ENCODE measurements at places on chromosomes 2 and 18. TPM values are rescaled to one million over a fixed set of nuclear protein-coding genes. Genes with fewer than 3 reads are reported as not detected.
A peak's percentile ranks its signal among the peaks of the same experiment; 100 is the strongest.

DNA sequence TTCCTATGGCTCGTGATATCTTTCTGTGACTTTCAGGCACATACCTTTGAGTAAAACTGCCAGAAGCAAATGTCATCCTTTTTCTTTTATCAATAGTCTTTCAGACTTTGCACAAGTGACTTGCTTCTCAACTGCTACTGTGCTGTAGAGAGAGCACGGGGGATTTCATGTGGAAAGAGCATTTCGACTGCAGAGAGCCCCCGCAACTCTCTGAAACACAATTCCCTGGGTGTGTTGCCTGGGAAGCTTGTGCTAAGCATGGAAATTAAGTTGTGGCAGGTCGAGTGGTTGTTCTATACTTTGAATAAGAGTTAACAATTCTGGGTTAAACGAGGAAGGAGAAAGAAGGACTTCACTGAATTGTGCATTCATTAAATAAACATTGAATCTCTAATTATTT is 659.1 kb downstream of the TDRD15 start:
- no peaks in the 10 kb centered on the region for H3K36me3 ChIP-seq
- no peak overlapping the region for H3K27ac ChIP-seq
- no peak overlapping the region for H3K4me3 ChIP-seq
- no peak for DNase-seq

GRCh38 chr2:120672526-120673204 is 63.0 kb upstream of the GLI2 start:
- peaks cover 7% of the 10 kb centered on the region for H3K4me1 ChIP-seq
- no peak overlapping the region for H3K4me3 ChIP-seq
- H3K36me3 ChIP-seq = no peaks in the 10 kb centered on the region
- peaks cover 5% of the 10 kb centered on the region for H3K27me3 ChIP-seq
- DNase-seq = no peak

- H3K27ac ChIP-seq = no peak overlapping the region
- peak; percentile 19 for DNase-seq
- H3K27me3 ChIP-seq = no peaks in the 10 kb centered on the region
- H3K4me3 ChIP-seq = no peak overlapping the region
- H3K36me3 ChIP-seq = no peaks in the 10 kb centered on the region
Observed at GRCh38 chr18:10923551-10924070, 225.8 kb downstream of the PIEZO2 start.

- H3K36me3 ChIP-seq = no peaks in the 10 kb centered on the region
- peak overlapping the region; percentile 60 for H3K27ac ChIP-seq
- peak; percentile 54 for DNase-seq
- peaks cover 13% of the 10 kb centered on the region for H3K4me1 ChIP-seq
Observed at GRCh38 chr2:38765551-38765950, 12.5 kb upstream of the GEMIN6 start.

DNA sequence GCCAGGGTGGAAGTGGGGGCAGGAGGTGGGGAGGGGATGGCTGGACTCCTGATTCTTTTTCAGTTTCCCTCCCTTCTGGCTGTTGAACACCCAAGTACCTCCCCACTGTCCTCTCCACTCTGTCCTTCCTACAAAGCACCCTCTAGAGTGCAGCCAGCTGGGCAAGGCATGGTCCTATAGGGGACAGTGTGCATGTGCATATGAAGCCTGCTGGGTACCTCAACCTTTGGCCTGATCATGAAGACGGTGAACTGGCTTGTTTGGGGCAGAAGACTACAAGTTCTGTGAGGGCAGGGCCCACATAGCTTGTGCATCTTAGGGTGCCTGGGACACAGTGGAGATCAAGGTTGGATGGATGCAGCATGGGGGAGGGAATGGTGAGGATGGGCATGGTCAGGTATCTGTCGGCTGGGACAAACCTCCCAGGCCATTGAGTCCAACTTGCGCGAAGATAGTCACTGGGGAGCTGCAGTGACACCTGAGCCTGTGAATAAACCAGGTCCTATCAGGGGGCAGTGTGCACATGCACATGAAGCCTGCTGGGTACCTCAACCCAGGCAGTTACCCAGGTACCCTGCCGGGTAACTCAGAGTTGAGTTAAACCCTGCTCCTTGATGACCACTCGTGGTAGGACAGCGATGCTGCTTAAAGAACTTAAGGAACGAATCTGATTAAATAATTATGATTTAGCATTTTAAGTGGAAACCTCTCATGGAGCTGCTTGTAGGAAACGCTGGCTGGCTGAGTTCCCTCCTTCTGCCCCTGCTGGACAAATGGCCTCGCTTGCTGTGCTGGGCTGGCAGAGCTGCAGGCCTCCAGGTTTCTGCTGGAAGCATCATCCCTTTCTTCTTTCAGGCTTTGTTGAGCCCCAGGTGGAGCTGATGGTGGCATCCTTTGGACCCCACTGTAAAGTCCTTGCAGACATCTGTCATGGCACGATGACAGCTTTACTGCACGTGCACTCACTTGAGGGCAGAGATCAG is 84.0 kb downstream of the POLR1A start:
- peaks cover 6% of the 10 kb centered on the region for H3K27me3 ChIP-seq
- no peak for DNase-seq
- H3K36me3 ChIP-seq = peaks cover 8% of the 10 kb centered on the region

Gene SEPTIN2
- total RNA-seq = 544 TPM

Gene AOX1
- 3.4 TPM for total RNA-seq

Gene GALNT14
- 2.1 TPM for total RNA-seq
